Activated CD4-positive, alpha-beta T cell treated with anti-CD3 and anti-CD28 coated beads for 36 hours (primary cell): ENCODE measurements at places on chromosomes 11 and 22. TPM values are rescaled to one million over a fixed set of nuclear protein-coding genes. Genes with fewer than 3 reads are reported as not detected.

DNA sequence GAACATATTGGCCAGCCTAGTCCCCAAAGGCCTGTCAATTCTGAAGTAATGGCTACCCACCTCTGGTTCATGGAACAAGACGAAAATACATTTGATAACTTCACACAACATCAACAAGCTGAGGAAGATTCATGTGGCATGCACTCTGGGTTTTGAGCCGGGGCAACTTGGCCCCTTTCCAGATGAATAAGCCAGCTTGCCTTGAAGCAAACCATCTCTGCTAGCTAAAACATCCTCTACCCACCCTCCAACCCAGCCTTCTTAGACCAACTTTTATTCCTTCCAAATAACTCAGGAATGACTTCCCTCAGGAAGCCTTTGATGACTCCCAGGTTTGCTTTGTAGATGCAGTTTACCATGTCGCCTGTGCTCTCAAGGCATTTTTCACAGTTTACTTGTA is 94.4 kb downstream of the SLC1A2 start:
- DNase-seq, result no peak
- no peak overlapping the region for H3K27ac ChIP-seq
- H3K4me1 ChIP-seq, result peaks cover 20% of the 10 kb centered on the region
- peaks cover 3% of the 10 kb centered on the region for H3K36me3 ChIP-seq
- H3K27me3 ChIP-seq, result no peaks in the 10 kb centered on the region
- no peak overlapping the region for H3K4me3 ChIP-seq

DNA sequence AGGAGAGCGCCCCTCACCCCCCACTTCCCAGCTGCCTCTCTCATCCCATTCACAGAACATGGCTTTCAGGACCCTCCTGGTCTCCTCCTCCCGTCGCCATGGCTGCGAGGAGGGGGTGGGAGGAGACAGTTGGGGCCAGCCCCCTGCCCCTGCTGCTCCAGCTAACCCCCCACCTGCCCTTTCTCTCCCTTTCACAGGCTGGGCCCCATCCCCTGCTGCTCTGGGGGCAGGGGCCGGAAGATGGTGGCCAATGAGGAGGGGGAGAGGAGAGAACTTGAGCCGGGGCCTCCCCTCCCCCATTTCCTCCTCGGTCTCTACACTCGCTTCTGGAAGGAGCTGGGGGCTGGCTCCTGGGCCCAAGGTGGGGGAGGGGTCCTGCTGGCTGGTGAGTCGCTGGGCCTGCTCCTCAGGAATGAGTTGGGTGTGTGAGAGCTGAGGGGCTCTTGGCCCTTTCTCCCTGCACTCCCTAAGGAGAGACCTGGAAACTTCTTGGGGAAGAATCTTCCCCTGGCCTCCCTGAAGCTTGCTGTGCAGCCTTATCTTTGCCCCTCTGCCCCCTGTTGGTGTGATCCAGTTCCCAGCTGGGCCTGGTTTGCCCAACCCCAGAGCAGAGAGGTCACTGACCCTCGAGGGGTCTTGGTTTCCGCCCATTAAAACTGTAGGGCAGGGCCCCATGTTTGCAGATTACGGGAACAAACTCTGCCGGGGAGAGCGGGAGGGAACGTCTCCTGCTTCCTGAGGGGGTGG is 10.2 kb downstream of the YPEL4 start:
- DNase-seq, result peak; percentile 42
- H3K27me3 ChIP-seq, result peaks cover 14% of the 10 kb centered on the region
- H3K36me3 ChIP-seq, result no peaks in the 10 kb centered on the region
- no peak overlapping the region for H3K27ac ChIP-seq
- peak overlapping the region; percentile 82 for H3K4me3 ChIP-seq
- peaks cover 10% of the 10 kb centered on the region for H3K4me1 ChIP-seq

- H3K27ac ChIP-seq, result no peak overlapping the region
- no peak for DNase-seq
- H3K27me3 ChIP-seq, result no peaks in the 10 kb centered on the region
- no peaks in the 10 kb centered on the region for H3K36me3 ChIP-seq
- no peak overlapping the region for H3K4me3 ChIP-seq
Measured at GRCh38 chr11:27882066-27882697, 181.9 kb upstream of the BDNF start.

- H3K36me3 ChIP-seq, result no peaks in the 10 kb centered on the region
- no peak overlapping the region for H3K27ac ChIP-seq
- DNase-seq, result peak; percentile 29
- H3K4me3 ChIP-seq, result no peak overlapping the region
- H3K4me1 ChIP-seq, result peaks cover 5% of the 10 kb centered on the region
- H3K27me3 ChIP-seq, result peaks cover 7% of the 10 kb centered on the region
Measured at GRCh38 chr11:58775066-58775708, 43.4 kb upstream of the GLYAT start.

- H3K4me3 ChIP-seq, result peak overlapping the region; percentile 0
- H3K36me3 ChIP-seq, result peaks cover 83% of the 10 kb centered on the region
- DNase-seq, result no peak
- peaks cover 78% of the 10 kb centered on the region for H3K4me1 ChIP-seq
Measured at GRCh38 chr11:64774144-64774543, 4.2 kb downstream of the SF1 start.

DNA sequence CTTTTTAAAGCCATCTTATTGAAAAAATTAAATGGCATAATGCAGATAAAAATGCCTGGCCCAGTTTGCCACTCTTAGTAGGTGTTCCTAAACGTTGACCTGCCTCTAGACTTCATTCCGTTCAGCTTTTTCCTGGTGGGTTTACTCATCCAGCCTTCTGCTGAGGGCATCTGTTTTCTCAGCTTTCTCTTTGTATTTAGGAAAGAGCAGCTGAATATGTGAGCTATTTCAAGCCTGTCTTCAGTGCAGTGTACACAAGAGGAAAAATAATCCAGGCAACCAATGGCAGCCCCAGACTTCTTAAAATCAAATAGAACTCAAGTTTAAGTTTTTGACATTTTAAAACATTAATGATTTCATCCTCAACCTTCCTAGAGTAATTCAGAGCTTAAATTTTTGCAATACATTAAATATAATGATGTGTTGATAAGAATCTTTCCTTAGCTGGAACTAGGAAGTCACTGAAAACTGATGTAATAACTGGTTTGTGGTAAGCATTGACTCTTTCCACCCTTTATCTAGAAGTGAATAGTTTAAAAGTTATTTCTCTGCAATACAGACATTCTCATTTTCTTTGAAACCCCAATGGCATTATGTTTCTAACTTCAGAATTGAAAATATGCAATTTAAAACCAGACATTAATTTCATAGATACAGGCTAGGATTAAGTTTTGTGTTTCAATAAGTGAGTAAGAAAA is 165.4 kb downstream of the AASDHPPT start:
- H3K4me1 ChIP-seq, result no peaks in the 10 kb centered on the region
- no peak for DNase-seq
- H3K36me3 ChIP-seq, result no peaks in the 10 kb centered on the region
- H3K4me3 ChIP-seq, result no peak overlapping the region
- H3K27ac ChIP-seq, result no peak overlapping the region
- H3K27me3 ChIP-seq, result no peaks in the 10 kb centered on the region

RAB36 gene
- total RNA-seq, result 0.35 TPM

GRCh38 chr11:82867495-82868082 is 32.6 kb downstream of the PRCP start:
- peak; percentile 87 for DNase-seq
- H3K27ac ChIP-seq, result no peak overlapping the region
- H3K27me3 ChIP-seq, result no peaks in the 10 kb centered on the region
- H3K4me1 ChIP-seq, result peaks cover 14% of the 10 kb centered on the region
- no peak overlapping the region for H3K4me3 ChIP-seq
- H3K36me3 ChIP-seq, result no peaks in the 10 kb centered on the region

ALG8 gene
- 59.4 TPM for total RNA-seq

DNA sequence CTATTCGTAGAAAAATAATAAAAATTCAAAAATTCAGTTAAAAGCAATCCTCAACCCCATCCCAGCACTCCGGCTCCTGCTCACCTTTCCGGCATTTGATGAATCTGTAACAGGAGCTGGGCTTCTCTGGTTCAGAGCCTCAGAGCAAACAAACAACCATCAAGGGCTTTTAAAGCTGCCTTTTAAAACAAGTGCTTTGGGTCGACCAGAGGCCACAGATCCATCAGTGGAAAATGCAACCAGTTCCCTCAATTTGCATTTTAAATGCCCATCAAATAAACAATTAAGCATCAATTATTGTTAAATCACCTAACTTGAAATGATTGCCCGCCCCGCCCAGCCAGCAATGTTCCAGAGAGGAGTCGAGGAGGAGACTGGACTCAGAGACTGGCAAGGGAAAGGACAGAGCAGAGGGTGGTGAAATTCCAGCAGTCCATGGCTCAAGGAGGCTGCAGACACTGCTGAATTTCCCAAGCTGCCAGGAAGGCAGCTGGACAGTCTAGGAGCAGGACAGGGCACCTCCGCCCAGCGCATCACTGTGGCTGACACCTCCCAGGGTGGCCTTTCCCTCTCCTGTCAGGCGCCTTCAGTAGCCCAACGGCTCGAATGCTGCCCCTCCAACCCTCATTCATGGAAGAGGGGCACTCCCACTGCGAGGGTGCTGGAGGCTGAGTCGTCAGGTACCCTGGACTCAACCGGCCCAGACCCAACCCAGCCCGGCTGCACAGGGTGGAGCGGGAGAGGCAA is 7.5 kb downstream of the FXYD6 start:
- H3K27ac ChIP-seq, result no peak overlapping the region
- H3K4me1 ChIP-seq, result peaks cover 14% of the 10 kb centered on the region
- no peak overlapping the region for H3K4me3 ChIP-seq
- no peaks in the 10 kb centered on the region for H3K36me3 ChIP-seq

GDPD4 gene
- total RNA-seq, result not detected

GRCh38 chr11:444396-445144 is 2.8 kb upstream of the ANO9 start:
- DNase-seq, result no peak
- no peak overlapping the region for H3K27ac ChIP-seq
- H3K4me3 ChIP-seq, result no peak overlapping the region
- H3K36me3 ChIP-seq, result no peaks in the 10 kb centered on the region

GRCh38 chr11:37905707-37906417 is 1307.8 kb upstream of the RAG2 start:
- no peaks in the 10 kb centered on the region for H3K4me1 ChIP-seq
- H3K36me3 ChIP-seq, result no peaks in the 10 kb centered on the region
- H3K4me3 ChIP-seq, result no peak overlapping the region
- DNase-seq, result no peak
- H3K27me3 ChIP-seq, result no peaks in the 10 kb centered on the region

DNA sequence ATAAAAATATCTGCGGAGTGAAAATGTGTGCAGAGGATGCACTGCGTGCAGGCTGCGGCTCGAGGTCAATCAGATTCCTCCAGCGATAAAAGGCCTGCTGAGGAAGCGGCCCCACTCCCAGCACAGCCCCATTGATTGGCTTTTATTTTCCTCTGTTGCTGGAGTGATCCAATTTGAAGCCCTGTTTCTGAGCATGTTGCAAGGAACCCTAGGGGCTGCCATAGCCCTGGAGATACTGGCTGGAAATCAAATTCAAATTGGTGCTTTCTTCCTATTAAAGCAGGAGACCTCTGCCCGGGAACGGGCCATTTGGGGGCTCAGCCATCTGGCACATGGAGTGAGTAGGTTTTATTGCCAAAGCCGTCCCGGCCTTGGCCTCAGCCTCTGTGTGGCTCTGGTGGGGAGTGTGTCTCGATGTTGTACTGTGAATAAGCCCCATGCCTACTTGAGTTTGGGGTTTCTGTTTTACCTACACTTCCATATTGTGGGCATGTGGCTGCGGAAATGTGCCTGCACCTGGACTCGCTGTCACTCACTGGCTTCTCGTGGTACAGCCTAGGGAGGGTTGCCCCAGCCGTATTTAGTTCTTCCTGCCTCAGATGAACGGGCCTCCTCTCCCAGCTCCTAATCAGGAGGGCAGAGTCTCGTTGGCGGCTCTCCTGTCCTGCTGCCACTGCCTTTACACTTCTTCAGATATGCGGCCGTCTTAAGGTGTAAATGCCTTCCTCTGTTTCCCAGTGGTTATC is 25.6 kb downstream of the PARVB start:
- H3K27me3 ChIP-seq, result no peaks in the 10 kb centered on the region
- H3K27ac ChIP-seq, result no peak overlapping the region
- H3K4me1 ChIP-seq, result peaks cover 26% of the 10 kb centered on the region
- DNase-seq, result no peak
- no peak overlapping the region for H3K4me3 ChIP-seq

GRCh38 chr22:24961217-24961844 is 8.8 kb downstream of the KIAA1671 start:
- H3K4me3 ChIP-seq, result no peak overlapping the region
- DNase-seq, result no peak
- H3K4me1 ChIP-seq, result no peaks in the 10 kb centered on the region
- peaks cover 7% of the 10 kb centered on the region for H3K27me3 ChIP-seq

DNA sequence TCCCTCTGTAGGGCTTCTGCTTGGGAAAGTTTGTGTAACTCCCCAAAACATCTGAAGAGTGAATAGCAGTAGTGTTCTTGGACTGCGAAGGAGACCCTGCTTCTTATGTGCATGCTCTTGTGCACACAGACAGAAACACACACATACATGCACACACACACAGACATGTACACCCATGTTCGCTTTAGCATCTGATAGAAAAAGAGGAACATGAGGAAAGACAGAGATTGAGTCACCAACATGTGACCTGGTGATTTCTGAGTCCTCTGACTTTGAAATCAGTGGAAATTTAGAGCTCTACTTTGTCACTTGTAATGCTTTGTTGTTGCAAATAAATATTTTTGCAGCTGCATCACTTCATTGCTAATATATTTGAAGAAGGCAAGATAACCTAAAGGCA is 23.8 kb downstream of the CD44 start:
- H3K36me3 ChIP-seq, result peaks cover 57% of the 10 kb centered on the region
- H3K4me3 ChIP-seq, result no peak overlapping the region
- no peak for DNase-seq
- peaks cover 100% of the 10 kb centered on the region for H3K4me1 ChIP-seq
- H3K27me3 ChIP-seq, result no peaks in the 10 kb centered on the region

TSKU gene
- 8.3 TPM for total RNA-seq

GRCh38 chr22:48895831-48896765 is 931.6 kb downstream of the BRD1 start:
- H3K36me3 ChIP-seq, result no peaks in the 10 kb centered on the region
- H3K4me3 ChIP-seq, result no peak overlapping the region
- no peak for DNase-seq
- H3K27ac ChIP-seq, result no peak overlapping the region
- peaks cover 25% of the 10 kb centered on the region for H3K27me3 ChIP-seq
- H3K4me1 ChIP-seq, result no peaks in the 10 kb centered on the region

OR52A1 gene
- total RNA-seq, result not detected
